ENCODE measurements at places on chromosomes 16 and 17.

DNA sequence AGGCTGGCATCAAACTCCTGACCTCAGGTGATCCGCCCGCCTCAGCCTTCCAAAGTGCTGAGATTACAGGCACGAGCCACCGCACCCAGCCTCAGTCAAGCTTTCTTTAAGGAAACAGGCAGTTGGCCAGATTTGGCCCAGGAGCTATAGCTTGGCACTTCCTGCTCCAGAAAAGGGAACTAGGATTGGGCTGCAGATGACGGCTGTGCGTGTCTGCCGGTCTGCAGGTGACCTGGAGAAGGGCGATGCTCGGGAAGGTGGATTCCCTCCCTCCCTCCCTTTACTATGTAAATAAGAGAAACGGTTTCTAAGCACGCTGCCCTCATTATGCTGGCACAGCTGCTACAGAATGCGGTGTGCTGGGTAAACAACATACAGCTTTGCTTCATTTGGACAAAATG is 215.9 kb downstream of the RPTOR start:
- DNase-seq, result no peak

GRCh38 chr17:1707107-1707506 is 3.1 kb downstream of the TLCD2 start:
- no peak for DNase-seq

GRCh38 chr17:74552037-74552436 is 6.1 kb upstream of the CD300C start:
- no peak for DNase-seq

- DNase-seq, result no peak
Measured at GRCh38 chr17:27216836-27217235, 77.1 kb upstream of the WSB1 start.

- DNase-seq, result no peak
Measured at GRCh38 chr17:10127819-10128425, 70.5 kb downstream of the GAS7 start.

GRCh38 chr17:79997011-79997660 is 38.5 kb downstream of the TBC1D16 start:
- DNase-seq, result no peak

DNA sequence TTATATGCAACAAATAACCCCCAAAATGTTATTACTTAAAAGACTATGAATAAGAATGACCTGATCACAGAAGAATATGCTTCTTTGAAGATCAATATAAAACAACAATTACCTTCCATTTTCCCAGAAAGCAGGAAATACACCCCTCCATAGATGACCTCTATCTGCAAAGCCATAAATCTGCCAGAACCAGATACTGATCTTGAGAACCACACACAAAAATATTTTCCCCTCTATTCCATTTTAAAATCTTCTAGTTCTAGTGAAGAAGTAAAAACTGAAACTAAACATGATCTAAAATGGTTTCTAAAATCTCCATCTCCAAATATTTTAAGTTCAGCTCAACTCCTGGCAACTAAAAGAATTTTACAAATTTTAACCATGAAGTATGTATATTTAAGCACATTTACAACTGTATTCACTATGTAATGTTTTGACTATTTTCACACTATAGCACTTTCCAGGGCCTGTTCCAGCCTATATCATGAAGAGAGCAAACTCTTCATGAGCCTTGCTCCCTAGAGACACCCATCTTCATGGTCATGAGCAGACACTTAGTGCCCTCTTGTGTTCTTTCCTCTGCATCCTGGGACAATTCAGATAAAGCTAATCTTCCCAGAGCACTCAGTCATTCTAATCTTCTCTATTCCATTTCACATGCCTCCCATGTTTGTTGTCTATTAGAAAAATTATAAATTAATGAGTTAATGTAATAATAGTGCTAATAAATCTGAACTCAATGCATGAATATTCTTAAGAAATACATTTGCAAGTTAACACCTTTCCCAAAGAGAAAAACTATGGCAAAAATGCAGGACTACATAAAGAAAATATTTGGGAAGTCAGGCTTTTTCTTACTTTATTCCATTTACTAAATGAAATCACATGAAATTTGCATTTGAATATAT is 87.0 kb downstream of the HELZ start:
- no peak for DNase-seq
